ENCODE measurements at places on chromosomes 7 and 10.

GRCh38 chr10:31620226-31621151 lies 301.5 kb downstream of the ZEB1 start:
- no peak for DNase-seq

GRCh38 chr7:112573302-112574039 lies 92.7 kb downstream of the LSMEM1 start:
- DNase-seq, result no peak

DNA sequence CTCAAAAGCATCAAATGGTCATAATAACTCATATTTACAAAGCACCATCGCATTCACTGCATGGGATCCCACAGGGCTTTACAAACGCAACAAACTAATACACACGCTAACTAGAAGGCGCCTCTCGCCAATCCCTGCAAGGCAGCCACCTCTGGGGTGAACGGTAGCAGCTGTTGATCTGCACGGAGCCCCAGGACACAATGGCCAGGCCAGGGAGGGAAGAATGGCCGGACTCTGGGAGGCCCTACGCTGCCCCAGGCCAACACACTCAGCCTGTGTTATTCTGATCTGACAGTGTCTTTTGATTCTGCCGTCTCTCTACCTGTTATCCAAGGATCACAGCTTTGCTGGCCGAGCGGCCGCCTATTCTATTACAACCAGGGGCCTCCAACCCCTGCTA lies 41.8 kb downstream of the HABP2 start:
- no peak for DNase-seq

- DNase-seq, result no peak
These were observed 78.7 kb upstream of the PPP2R2D start for GRCh38 chr10:131822013-131822691.

Data from T follicular helper cell (primary cell).